ENCODE measurements at places on chromosomes 6 and 20.

DNA sequence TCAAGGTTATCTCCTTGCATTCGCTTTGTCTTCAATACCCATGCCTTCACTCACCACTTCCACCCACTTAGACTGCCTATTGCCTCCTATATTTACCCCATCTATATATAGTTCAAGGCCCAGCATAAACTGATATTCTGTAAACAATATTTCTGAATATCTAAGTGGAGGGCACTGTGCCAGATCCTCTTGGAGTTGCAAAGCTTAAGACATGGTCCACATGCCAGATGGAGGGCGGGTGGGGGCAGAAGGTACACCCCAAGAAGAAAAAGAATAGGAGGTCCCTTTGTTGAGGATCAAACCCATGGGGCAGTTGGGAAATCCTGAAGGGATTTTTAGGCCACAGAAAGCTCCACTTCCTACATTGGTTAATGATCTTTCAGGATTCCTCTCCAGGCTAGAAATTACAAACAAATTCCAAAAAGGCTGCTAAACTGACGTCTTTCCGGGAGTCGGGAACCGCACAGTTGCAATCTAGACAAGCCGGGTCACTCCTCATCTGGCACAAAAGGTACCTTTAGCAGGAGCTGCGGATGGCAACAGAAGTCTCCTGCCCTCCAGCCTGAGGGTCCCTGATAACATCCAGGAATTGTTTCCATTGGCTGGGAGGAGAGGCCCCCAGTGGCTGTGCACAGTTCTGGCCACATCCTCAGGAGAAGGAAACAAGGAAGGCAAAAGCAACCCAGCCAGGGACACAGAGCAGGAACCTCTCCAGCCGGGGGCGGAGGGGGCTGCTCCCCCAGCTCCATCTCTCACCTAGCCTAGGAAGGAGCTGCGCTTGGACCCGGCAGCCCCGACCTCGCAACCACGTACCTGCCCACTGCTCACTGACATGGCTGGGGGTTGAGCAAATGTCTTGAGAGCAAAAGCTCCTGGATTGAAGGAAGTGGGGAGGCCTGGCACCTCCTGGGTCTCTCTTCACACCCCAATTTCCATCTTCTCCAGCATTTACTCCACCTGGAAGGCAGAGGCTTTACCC lies 5.9 kb upstream of the LPIN3 start:
- DNase-seq, result no peak

DNA sequence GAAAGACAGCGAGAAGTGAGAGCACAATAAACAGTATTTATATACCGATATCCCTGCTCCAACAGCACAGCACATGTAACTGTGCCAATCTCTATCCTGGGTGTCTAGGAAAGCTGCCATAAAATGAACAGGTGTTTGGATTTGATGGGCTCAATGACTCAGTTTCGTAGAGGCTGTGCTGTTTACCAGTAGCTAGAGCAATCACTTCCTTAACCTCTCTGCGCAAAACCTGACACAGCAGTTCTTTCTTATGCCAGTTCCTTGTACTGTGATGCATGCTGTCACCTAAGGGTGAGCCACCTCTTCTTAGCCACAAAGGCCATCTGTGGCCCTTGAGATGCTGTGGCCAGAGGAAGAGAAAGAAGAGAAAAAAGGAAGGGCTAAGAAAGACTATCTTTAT lies 59.3 kb downstream of the SHPRH start:
- DNase-seq, result no peak

DNA sequence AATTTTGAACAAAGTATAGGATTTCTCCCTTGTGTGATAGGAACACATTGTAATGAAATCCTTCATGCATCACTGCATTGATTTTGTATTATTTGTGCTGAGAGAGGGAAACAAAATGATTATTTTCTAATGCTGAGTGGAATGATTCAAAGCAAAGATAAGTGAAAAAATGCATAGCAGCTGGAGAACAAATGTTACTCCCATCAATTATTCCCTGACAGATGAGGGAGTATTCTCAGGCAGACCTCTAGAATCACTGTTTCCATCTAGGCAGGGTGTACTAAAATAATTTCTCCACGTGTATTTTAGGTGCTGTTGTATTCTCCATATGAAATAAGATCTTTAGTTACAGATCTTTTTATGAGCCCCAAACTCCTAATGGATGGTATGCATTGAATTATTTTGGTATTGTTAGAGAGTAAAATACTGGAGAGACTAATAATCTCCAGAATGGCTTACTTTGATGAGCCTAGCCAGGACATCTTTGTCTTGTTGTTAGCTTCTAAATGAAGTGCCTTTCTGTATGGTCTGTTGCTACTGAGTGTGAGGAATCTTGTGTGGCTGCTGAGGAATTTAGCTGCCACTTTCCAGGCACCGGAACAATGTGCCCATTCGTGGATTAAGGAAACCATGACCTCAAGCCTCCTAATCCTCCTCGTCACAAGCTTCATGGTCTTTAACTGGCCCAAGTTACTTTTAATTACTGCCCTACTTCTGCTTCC lies 39.6 kb downstream of the RNF217 start:
- DNase-seq, result no peak

DNA sequence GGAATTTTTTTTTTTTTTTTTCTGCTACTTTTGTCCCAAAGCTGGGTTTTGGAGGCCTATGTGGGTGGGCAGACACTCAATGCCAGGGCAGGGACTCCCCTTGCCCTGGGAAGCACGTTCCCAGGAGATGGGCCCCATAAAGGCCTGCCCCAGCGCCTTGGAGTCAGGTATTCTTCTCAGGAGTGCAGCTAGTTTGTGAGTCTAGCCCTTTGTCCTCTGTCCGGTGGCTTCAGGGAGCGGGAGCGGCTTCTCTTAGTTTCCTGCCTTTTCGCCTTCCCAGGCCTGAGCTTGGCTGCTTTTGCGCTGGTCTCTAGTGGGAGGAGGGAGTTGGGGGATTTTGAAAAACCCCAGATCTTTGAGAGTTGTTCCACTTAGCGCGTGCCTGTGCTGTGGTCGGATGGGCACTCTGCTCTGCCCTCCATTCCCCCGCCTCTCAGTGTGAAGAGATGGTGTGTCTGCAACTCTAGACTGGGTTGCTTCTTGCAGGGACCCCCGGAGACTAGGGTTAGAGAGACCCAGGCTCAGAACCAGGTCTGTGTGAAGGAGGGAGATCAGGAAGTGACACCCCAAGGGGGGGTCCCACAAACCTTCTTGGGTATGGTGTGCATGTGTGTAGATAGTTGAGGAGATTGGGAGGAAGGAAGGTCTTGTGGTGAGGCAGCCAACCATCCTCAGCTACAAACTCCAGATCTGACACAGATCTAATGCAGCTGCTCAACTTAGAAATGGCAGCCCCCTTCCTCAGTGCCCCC lies 1.3 kb downstream of the PLCG1 start:
- DNase-seq, result no peak

GRCh38 chr6:115891111-115891669 lies 169.5 kb downstream of the FRK start:
- DNase-seq, result no peak

DNA sequence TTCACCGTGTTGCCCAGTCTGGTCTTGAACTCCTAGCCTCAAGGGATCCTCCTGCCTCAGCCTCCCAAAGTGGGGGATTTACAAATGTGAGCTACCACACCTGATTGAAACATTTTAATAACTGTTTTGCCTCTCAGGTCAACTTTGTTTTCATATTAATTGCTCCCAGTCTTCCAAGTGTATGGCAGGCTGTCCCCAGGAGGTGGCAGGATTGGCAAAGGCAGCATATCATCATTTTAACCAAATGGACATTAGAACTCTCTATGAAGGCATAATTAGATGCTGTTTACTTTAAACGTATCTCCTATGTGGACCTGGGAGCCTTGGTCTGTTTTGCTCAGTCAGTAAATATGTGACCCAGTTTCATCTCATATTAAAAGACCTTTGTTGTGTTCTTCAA lies 59.2 kb upstream of the CSE1L start:
- no peak for DNase-seq

Measured in NCI-H1436 treated with DMSO at 0.1 percent for 48 hours (cell line).